ENCODE measurements at places on chromosomes 3 and 15.

DNA sequence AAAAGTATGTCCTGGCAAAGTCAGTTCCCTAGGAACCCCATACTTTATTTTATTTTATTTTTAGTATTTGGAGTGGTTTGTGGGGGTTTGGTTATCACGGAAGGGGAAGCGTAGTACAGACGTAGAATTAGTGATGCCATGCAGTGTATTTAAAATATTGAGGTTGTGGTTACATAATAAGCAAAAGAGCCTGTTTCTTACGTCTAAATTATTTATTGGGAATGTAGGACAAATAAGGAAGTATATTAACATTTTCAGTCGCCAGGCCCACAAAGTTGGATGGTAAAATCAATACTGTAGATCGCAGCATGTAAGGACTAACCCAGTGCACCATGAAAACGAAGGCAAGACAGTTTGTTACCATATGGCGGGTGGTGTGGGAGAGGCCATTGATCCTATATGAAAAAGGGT lies 558 bp downstream of the DTWD1 start:
- DNase-seq: no peak

DNA sequence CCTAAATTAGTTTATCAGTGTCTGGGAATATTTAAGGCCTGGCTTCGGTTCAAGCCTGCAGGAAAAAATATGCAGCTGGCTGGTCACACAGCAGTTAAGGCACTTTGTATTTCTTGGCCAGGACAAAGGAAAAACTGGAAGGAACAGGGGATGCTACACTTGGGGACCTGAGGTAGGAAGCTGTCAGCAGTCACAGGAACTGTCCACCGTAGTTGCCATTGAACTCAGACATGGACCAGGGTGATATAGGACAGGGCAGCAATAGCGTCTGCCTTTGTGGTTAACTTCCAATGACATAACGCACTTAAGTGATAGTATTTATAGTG lies 49.1 kb downstream of the NR1D2 start:
- DNase-seq: no peak

- peak; percentile 42 for DNase-seq
Measured at GRCh38 chr3:10757821-10758130, 58.3 kb upstream of the SLC6A11 start.

DNA sequence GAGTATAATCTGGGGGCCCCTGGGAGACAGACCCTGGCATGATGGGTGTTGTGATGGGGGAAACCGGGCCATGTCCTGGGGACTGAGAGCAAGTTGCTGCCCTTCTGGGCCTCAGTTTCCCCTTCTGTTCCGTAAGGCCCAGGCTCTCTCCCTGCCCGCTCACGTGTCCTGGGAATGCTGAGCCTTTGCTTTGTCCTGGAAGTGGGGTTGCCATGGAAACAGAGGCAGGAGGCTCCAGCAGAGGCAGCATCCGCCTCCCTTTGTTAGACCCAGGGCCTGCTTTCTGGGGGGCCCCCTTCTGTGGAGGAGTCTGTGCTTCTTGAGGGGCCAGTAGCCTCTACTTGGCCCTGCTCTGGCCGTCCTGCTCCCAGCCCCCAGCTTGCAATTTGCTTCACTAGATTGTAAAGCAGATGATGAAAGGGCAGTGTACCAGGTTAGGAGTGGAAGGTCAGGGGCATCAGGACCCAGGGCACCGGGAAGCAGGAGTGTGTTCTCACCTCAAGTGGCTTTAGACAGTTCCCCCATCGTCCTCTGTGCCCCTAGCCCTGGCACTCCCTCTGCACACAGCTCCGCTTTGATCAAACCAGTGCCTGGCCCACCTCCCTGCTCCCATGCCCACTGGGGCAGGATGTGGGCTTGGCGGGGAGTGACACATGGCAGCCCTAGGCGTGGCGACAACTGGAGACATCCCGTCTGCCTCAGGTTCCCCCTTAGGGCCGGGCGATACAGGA lies 105.6 kb downstream of the FBLN2 start:
- no peak for DNase-seq

DNA sequence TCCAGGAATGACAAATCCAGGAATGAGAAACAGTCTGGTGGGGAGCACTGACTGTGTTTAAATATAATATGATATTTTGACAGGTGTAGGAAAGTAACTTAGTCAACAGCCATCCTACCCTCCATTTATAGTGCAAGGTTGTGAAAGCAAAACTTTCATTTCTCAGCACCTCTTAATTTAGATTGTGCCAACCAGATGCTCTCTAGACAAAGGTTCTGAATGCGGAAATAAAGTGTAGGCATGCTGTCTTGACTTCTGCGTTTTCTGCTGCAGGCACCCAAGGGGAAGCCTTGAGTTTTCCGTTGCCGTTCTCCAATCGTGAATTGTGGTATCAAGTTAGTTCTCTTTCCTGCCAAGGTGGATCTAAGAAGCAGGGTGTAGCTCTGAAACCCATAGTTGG lies 261.9 kb upstream of the SUCLG2 start:
- no peak for DNase-seq

- DNase-seq: no peak
Measured at GRCh38 chr3:135087782-135088181, 292.7 kb downstream of the EPHB1 start.

DNA sequence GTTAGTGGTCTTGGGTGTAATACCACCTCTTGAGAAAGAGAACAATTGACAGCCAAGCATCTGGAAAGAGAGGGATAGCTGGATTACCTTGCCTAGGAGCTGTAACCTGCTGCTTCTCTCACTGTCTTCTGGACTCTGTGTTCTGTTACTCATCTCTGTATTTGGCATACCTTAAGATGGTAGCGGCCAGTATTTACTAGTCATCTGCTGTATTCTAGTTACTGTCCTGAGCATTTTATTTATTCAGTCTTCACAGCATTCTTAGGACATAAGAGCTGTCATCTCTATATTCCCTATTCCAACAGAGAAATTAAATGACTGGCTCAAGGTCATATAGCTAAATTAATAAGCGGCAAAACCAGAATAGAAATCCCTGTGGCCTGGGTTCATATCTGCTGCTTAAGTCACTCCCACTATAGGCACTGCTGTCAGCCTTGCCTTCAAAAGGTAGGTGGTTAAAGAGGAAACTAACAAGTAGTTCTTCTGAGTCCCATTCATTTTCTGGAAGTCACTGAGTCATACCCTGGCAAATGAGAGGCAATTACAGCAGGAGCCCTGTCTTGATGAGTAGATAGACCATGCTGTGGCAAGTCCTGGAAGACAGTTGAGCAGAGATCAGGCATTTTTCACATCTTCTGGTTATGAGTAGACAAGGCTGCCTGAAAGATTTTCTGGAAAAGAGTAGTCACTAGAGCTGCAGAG lies 68.2 kb downstream of the RAB7A start:
- no peak for DNase-seq

DNA sequence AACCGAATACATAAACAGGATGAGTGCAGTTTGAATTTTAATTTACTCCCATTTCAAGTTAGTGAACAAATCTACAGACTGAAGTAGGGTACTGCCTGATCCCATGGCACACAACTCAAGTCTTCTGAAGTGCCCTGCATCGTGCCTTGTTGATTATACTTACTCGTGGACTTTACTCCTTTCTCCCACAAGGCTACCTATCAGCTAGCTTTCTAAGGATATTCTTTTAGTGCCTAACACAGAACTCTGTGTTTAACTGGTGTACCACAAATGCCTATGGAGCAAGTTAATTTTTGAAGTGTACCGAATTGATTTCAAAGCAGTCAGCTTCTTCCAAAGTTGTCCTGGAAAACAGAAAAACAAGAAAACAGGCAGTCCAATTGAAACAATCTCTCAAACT lies 119.8 kb downstream of the TNIK start:
- no peak for DNase-seq

All from sciatic nerve (tissue), 2 donors.